ENCODE measurements at places on chromosomes 1 and 21.

DNA sequence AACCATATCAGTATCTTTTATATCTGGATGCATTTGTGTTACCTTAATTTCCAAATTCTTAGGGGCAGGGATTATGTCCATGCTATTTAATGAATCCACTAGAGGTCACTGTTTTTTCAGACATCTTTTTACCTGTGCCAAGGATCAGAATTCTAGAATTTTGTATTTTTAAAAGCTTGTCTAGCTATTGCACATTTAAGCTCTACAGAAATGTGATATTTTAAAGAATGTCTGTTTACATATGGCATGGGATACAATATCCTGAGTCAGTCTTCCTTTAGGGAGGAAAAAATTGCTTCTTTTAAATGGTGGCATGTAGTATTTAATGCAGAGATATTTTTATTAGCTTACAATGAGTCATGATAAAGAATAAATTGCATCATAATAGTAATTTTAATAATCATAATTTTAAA is 11.3 kb downstream of the RPAP2 start:
- DNase-seq, result no peak

DNA sequence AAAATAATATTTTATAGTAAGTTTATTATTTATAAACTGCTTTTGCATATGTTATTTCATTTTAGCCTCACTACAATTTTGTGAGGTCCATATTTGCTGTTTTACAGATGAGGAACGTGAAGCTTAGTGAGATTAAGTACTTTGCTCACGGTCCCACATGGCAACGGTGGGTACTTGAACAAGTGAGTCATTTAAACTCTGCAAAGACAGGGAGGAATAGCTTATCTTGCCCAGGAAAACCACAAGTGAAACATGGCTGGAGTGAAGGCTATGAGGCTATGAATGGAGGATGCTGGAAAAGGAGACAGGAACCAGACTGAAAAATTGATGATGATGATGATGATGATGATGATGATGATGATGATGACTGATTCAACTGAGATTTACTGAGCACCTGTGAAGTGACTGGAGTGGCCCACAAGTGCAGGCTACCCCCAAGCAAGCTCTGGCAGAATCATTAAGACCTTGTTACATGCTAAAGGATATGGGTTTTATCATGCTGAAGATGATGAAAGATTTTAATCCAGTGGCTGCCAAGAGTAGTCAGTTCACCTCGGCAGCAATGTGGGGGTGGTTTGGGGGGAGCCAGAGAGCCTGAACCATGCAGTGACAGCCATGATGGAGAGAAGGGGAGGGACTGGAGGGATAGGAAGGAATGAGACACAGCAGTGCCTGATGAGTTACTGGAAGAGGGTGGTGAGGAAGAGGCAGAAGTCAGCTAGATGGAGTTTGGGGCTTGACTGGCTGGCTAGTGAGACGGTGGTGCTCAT is 1.4 kb upstream of the ABCA4 start:
- DNase-seq, result no peak

- DNase-seq, result no peak
Measured at GRCh38 chr21:45153358-45154318, 79.3 kb downstream of the ADARB1 start.

- no peak for DNase-seq
Measured at GRCh38 chr1:3161176-3161840, 92.3 kb downstream of the PRDM16 start.

DNA sequence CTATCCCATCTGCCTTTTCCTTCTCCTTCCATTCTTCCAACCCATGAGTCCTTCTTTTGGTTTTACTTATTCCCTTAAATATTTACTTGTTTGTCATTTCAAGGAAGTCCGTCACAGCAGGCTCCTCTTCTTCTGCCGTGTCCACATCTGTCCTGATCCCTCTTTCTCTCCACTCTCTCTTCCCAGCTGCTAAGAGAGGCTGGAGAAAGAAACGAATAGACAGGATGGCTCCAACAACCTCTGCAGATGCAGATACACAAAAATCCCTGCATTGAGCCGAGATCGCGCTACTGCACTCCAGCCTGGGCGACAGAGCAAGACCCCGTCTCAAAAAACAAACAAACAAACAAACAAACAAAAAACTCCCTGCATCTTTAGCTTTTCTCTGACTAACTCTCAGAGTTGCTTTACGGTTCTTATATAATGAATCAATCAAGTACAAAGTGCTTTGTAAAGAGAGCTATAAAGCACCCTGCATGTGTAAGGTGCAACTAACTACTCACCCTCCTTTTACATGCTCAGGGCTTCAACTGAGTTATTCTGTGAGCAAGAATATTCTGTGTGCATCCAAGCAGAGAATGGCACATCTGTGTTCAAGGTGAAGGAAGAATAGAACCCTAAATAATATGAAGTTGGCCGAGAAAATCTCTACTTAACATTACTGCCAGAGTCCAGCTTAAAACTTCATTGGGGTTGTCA is 3.8 kb upstream of the SAMD13 start:
- DNase-seq, result no peak

GRCh38 chr1:206649261-206649921 is 14.1 kb downstream of the DYRK3 start:
- DNase-seq, result no peak

- no peak for DNase-seq
Measured at GRCh38 chr1:4022715-4023114, 122.6 kb upstream of the C1orf174 start.

GRCh38 chr1:226634166-226634588 is 85.6 kb downstream of the STUM start:
- DNase-seq, result peak; percentile 77
